Right ventricle myocardium inferior (tissue), 1 donor: ENCODE measurements at places on chromosomes 2 and 18. TPM values are rescaled to one million over a fixed set of nuclear protein-coding genes. Genes with fewer than 3 reads are reported as not detected.

Gene C1QL2
- not detected for total RNA-seq

Gene LRP2
- total RNA-seq = 0.14 TPM

Gene SLC5A7
- total RNA-seq = 0.11 TPM

Gene TTC39C
- total RNA-seq = 4.0 TPM

Gene DPP4
- total RNA-seq = 5.4 TPM

Gene GPR17
- total RNA-seq = 0.16 TPM

Gene GAL3ST2
- not detected for total RNA-seq

Gene CCDC150
- 0.89 TPM for total RNA-seq

Gene SYT4
- 1.2 TPM for total RNA-seq

Gene CXCR1
- 1.1 TPM for total RNA-seq

Gene ZSWIM2
- not detected for total RNA-seq

Gene DSG4
- total RNA-seq = not detected

Gene MAP3K20
- 435 TPM for total RNA-seq

Gene MC2R
- total RNA-seq = not detected

Gene ONECUT2
- 0.03 TPM for total RNA-seq

Gene SPDYA
- total RNA-seq = 0.35 TPM

Gene DCDC2C
- not detected for total RNA-seq

Gene GPN1
- total RNA-seq = 18.9 TPM

Gene EGR4
- total RNA-seq = not detected

Gene DLGAP1
- total RNA-seq = not detected

Gene PPP1R1C
- total RNA-seq = 24.0 TPM

Gene RAB17
- total RNA-seq = 2.4 TPM

Gene PGAP1
- 5.2 TPM for total RNA-seq

Gene MC4R
- not detected for total RNA-seq

Gene UBE2F
- total RNA-seq = 73.3 TPM

Gene LPIN1
- total RNA-seq = 64.6 TPM
